ENCODE measurements at places on chromosomes 2 and 18.

- DNase-seq, result no peak
These were observed 391.3 kb downstream of the SETBP1 start for GRCh38 chr18:45071956-45072355.

- peak; percentile 52 for DNase-seq
These were observed 37.2 kb downstream of the MBOAT2 start for GRCh38 chr2:8966123-8966908.

DNA sequence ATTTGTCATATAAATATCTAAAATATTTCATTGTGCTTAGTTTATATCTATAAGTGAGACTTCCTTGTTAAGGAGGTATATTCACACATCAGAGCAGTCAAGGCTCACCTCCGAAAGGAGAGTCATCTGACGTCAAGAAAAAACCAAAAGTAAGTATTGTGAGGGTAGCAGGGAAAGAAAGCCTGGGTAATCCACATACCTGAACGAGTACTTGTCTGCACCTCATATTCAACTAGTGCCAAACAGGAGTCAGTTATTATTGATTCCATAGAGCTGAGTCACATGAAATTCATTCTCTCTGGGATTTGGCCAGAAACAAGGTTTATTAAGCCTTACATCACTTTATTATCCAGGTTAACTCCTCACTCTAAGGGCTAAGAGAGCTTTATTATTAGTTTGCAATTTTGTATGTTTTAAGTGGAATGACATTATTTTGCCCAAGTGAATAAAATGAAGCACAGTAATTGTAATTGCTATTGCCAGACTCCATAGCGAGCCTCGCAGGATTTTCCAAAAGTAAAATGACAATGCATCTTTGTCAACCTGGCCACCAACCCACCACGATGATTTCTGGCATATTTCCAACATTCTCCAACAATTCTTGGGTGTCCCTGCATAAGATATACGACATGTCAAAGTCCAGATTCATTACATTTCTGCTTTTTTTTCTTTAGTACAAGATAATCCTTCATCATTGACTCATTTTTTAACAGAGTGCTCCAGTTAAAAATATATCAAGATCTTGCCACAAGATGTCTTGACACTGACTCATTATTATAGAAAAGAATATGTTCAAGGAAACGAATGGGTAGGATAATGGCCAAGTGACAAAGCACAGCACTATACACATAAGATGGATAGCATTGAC, 1210.4 kb upstream of the ACVR2A start:
- DNase-seq, result peak; percentile 12

DNA sequence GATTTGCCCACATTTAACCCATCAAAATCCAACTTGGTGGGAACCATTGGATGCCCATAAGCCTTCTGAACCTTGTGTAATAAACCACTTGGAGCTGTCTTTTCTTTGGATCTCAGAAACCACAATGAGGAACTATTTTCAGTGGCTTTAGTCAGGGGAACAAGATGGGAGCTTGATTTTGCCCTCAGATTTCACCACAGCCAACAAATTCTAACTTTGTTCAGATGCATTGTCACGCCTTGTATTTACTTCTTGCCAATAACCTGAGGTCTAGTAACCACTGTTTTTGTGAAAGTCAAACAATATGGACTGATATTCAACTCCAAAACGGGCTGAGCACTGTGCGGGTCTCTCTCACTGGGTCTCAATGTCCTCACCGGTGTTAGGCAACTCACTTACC, 508.2 kb downstream of the TNS1 start:
- DNase-seq, result no peak

- DNase-seq, result peak; percentile 12
These were observed 390.7 kb downstream of the LRATD1 start for GRCh38 chr2:15023221-15023620.

DNA sequence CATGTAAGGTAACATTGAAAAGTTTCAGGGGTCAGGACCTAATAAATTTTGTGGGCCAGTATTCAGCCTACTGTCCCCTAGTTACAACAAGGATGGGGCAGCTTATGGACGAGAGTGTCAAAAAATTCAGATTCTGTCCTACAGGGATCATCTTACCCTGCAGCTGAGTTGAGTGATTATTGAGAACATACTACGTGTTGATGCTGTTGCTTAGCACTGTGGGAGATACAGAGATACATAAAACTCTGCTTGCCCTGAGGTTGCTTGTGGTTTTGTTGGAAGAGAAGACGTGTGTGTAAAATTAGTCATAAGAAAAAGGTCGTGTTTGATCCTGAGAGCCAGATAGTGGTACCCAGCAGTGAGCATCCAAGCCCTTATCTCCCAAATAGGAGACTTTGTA, 253.2 kb downstream of the NEDD4L start:
- peak; percentile 13 for DNase-seq

DNA sequence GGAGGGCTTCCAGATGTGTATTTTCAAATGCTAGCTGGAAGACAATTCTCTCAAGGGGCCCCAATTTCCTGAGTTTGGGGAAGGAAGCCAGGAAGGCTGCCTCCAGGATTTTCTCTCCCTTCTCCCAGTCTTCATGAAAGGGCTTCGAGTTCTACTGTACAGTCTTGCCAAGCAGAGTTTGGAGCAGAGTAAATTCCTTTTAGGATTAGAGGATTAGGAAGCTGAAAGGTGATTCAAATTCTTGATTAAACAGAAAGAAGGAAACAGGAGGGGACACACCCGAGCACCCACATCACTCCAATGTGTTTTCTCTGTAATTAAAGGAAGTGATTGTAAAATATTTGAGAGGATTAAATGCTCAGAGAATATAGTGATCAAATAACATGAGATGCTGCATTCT, 217.8 kb downstream of the SETBP1 start:
- DNase-seq, result no peak

DNA sequence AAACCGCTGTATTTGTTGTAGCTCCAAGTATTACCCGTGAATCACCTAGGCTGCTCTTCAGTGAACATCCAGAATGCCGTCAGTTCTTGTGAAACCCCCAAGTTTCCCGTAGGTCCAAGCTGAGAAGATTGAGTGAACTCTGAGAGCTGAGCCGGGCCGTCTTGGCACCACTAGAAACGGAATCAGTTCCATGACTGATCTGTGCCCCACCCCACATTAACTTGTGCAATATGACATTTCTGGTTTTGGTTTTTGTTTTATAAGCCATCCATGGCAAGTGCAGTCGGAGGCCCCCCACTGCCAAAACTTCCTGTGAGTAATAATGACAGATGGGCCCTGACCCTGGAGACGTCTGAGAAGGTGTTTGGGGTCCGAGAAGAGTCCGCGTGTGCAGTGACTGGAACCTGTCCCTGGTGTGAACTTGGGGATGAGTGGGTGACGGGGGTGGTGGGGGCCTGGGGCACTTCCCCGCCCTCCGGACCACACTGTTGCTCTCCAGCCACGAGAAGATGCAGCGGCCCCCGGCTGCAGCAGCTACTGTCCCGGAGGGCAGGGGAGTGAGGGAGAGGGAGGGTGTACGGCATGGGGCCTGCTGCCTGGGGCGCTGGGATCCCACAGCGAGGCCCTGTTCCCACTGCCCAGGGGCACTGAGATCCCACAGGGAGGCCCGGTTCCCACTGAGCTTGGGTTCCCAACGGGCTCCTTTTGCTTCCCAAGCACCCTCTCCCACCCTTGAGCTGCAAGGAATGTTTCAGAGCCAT, 26.5 kb downstream of the NFATC1 start:
- peak; percentile 26 for DNase-seq

- DNase-seq, result no peak
These were observed 6.5 kb downstream of the GPC1 start for GRCh38 chr2:240441993-240442411.

GRCh38 chr2:37827911-37828511, 97.1 kb upstream of the RMDN2 start:
- peak; percentile 56 for DNase-seq

DNA sequence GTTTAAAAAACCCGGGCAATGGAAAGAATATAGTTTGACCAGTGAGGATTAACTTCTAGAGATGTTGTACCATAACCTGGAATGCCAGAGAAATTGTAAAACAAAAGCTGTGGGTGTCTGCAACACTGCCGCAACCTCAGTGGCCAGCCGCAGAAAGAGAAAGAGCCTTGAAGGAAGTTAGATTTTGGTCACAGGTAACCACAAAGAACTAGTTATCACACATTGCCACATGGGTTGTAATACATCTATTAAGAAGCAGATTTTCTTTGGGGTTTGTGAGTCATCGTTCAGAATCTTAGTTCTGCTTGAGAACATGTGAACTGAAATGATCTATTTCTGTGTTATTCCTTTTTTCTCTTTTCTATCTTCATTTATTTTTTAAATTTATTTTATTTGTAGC, 222.9 kb upstream of the AGAP1 start:
- peak; percentile 82 for DNase-seq

- DNase-seq, result no peak
These were observed 41.9 kb downstream of the C1QL2 start for GRCh38 chr2:119116411-119117295.

GRCh38 chr18:60066219-60066975, 166.6 kb downstream of the PMAIP1 start:
- DNase-seq, result no peak

DNA sequence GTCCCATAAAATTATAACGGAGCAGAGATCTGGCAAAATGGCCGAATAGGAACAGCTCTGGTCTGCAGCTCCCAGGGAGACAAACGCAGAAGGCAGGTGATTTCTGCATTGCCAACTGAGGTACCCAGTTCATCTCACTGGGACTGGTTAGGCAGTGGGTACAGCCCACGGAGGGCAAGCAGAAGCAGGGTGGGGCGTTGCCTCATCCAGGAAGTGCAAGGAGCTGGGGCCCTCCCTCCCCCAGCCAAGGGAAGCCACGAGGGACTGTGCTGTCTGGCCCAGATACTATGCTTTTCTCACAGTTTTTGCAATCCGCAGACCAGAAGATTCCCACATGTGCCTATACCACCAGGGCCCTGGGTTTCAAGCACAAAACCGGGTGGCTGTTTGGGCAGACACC, 22.8 kb downstream of the ICA1L start:
- DNase-seq, result peak; percentile 34

DNA sequence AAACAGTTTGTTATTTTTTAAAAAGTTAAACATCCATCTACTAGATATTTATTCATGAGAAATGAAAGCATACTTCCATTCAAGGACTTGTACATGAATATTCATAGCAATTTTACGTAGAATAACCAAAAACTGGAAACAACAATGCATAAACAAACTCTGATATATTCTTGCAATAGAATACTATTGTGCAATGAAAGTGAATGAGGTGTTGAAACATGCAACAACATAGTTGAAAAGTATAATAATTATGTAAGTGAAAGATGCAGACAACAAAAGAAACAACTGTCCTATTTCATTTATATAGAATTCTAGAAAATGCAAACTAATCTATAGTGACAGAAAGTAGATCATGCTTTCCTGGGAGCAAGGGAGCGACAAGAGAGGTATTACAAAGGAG, 206.6 kb upstream of the KLHL29 start:
- no peak for DNase-seq

- DNase-seq, result no peak
These were observed 151.3 kb downstream of the TFCP2L1 start for GRCh38 chr2:121133551-121134319.

GRCh38 chr2:236507393-236508085, 62.1 kb upstream of the ACKR3 start:
- no peak for DNase-seq

DNA sequence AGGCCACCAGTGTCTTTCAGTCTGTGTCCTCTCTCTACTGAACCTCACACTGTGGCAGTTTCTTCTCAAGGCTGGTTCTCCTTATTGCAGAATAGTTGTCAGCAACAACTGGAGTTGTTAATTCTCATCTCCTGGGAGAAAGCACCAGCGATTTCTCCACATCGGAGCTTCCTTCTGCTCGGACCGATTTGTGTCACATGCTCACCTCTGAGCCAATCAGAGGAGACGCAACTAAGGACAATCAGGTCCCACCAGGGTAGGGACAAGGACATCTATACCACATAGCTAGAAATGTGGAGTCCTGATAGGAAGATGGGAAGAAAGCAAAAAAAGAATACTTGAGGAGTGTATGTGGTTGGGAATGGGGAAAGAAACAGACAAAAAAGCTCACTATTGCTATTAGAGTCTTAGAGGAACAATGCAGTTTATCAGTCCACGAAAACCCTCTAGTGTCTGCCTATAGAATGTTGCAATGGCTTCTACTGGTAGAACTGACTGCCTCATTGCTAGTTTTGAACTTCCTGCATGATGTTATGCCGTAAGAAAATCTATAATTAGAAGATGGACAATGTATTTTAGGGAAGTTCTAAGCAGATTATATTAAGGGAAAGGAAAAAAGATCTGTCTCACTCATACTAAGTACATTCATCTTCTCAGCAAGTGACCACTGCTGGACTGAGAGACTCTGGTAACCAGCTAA, 169.7 kb downstream of the CDCA7 start:
- no peak for DNase-seq

GRCh38 chr2:105934467-105934866, 189.8 kb downstream of the NCK2 start:
- DNase-seq, result no peak

- DNase-seq, result peak; percentile 12
These were observed 38.1 kb downstream of the SNED1 start for GRCh38 chr2:241036397-241036963.

DNA sequence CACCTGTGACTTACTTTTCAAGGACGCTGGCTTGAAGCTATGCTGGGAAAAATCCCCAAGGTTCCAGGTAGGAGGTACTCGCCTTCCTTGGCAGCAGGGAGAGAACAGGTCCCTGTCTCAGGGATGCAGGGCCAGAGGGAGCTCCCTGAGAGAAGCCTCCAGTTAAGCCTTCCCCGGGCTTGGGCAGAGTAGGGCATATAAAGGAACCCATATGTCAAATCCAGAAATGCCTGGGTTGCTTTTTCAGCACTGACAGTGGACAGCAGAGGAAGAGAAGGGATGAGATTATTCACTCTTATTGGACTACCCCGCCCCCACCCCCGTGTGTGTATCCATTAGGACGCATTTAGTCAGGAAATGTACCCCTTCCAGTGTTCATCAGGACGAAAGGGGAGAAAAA, 89.3 kb upstream of the TEX51 start:
- no peak for DNase-seq

DNA sequence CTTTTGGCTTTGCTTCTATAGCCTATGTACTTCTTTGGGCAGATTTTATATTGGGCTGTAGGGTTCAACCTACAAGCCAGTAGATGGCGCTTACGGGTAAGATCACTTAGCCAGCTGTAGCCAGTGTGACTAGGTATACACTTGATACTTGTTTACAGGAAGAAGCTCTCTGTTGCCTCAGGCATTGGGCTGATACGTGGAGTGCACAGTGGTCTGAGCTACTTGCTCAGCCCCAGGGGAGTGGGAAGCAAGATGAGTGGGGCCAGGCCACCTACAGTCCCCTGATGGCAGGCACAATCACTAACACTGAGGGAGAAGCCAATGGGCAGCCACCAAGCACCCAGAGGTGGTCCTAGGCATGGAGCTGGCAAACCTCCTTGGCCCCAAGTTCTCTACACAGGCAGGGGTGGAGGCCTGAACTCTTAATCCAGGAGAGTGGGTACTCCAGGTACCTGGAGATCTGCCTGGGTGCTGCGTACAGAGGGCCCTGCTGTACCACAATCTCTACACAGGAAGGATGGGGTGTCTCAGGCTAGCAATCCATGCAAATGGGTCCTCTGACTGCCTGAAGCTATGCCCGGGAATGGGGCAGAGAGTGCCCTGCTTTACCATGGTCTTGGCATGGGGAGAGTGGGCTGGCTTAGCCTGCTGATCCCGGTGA, 122.2 kb downstream of the NCOA1 start:
- peak; percentile 73 for DNase-seq
